ENCODE measurements at places on chromosomes 2 and 18. TPM values are rescaled to one million over a fixed set of nuclear protein-coding genes. Genes with fewer than 3 reads are reported as not detected.

GRCh38 chr2:121220995-121221394 is 64.0 kb downstream of the TFCP2L1 start:
- no peak for DNase-seq

The FEV gene
- total RNA-seq = not detected

The TNFAIP6 gene
- total RNA-seq = 0.75 TPM

- DNase-seq = no peak
Observed at GRCh38 chr2:129056309-129056958, 737.8 kb upstream of the HS6ST1 start.

The SRD5A2 gene
- total RNA-seq = not detected

DNA sequence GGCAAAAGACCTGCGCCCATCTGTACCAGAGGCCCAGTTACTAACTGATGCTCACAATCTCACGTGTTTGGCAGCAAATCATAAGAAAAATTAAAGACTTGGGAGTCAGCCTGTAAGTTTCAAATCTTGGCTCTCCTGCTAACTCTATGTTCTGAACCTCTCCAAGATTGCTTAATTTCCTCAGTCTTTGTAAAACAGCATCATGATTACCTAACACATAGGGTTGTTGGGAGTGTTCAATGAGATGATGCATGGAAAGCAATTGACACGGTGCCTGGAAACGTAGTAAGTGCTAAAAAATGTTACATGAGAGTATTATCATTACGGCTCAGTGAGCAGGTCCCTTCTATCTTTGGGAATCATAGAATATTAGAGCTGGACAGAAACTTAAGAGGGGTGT is 497.6 kb upstream of the TCF4 start:
- DNase-seq = peak; percentile 95

The HNMT gene
- 15.3 TPM for total RNA-seq

The COLEC11 gene
- total RNA-seq = not detected

DNA sequence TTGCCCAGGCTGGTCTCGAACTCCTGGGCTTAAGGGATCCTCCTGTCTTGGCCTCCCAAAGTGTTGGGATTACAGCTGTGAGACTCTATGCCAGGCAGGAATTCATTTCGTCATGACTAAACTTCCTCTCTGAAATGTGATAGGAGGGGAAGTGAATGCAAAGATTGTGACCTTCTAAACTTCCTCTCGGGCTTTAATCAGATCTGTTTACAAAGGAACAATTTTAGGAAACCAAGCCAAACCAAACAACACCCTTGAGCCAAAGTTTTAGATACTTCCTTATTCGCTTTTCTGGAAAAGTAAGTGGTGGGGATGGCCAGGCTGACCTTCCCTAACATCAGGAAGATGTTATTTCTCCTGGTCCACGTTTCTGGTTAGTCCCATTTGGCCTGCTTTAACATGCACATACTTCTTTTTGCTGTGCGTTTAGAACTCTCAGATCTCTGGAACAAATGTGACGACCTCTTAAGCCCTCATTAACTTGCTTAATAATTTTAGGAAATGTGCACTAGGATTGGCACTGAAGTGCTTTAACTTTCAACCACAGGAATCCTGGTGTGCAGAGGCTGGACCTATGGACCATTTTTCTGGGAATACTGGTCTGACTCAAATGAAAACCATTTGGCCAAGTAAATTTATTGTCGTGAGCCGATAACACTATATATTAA is 33.2 kb upstream of the YES1 start:
- peak; percentile 83 for DNase-seq
